ENCODE measurements at places on chromosomes 3 and 15.

DNA sequence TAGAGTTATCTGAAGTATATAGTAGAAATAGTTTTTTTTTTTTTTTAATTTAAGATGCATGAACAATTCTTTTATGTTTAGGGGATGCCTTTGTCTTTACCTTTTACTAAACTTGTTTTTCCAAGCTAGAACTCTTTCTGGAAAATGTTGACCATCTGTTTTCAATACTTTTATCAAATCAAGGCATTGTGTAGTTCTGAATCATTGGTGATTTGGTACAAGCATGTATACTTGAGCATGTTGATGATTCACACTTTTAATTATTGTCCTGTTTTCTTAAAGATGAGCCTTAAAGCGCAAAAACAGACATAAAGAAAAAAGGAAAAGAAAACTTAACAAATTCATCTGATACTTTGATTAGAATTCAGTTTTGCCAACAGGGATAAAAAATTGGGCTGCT, 28.3 kb downstream of the PDCD6IP start:
- DNase-seq: no peak

- no peak for DNase-seq
These were observed 86.1 kb downstream of the LIPC start for GRCh38 chr15:58517682-58518525.

DNA sequence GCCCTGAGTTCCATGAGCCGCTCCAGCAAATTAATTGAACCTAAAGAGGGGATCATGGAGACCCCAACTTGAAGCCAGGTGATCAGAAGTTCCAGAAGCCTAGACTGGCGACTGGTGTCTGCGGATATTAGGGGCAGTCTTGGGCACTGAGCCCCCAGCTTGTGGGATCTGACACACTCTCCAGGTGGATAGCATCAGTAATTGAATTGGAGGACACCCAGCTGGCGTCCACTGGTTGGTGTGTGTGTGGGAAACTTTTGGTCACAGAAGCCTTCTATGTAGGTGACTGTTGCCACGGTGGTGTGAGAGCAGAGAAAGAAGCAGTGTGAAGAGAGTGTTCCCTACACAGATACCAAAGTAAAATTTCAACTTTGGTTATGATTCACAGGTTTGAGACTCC, 106.0 kb upstream of the ADPGK start:
- DNase-seq: no peak

- no peak for DNase-seq
These were observed 280.3 kb upstream of the THBS1 start for GRCh38 chr15:39300451-39301153.

DNA sequence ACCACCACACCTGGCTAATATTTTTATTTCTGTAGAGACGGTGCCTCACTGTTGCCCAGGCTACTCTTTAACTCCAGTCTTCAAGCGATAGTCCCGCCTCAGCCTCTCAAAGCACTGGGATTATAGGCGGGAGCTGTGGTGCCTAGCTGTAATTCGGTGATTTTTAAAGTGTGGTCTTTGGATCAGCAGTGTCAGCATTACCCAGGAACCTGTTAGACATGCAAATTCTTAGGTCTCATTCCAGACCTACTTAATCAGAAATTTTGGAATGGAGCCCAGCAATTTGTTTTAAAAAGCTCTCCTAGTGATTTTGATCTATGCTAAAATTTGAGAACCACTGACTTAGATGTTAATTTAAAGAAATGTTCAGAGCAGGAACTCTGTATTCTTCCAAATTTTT, 51.9 kb downstream of the GOLM2 start:
- DNase-seq: no peak

- DNase-seq: no peak
These were observed 43.5 kb downstream of the LPP start for GRCh38 chr3:188197388-188197847.

Data from activated CD4-positive, CD25-positive, alpha-beta regulatory T cell (primary cell).